Daoy (cell line): ENCODE measurements at places on chromosomes 12 and 14. TPM values are rescaled to one million over a fixed set of nuclear protein-coding genes. Genes with fewer than 3 reads are reported as not detected.
A peak's percentile ranks its signal among the peaks of the same experiment; 100 is the strongest.

DNA sequence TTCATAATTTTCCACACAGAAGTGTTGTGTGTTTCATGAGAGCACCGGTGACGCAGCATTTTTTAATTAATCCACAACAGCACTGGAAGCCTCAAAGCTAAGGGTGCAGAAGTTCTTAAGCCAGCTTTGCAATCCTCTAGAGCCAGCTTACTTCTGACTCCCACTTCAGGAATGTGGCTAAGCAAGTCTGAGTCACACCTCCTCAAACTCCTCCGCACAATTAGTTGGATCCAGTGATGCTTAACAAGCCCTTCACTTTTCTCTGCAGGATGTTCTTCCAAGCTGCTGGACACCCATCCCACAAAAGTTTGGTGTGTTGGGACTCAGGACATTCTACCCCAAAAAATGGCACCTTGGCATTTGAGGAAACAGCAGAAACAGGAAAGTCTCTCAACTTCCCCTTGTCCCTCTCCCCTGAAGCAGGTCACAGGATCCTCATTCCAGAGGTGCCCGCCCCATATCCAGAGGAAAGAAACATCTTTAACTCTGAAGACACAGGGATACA is 210.0 kb downstream of the PPM1H start:
- peak; percentile 97 for DNase-seq

DNA sequence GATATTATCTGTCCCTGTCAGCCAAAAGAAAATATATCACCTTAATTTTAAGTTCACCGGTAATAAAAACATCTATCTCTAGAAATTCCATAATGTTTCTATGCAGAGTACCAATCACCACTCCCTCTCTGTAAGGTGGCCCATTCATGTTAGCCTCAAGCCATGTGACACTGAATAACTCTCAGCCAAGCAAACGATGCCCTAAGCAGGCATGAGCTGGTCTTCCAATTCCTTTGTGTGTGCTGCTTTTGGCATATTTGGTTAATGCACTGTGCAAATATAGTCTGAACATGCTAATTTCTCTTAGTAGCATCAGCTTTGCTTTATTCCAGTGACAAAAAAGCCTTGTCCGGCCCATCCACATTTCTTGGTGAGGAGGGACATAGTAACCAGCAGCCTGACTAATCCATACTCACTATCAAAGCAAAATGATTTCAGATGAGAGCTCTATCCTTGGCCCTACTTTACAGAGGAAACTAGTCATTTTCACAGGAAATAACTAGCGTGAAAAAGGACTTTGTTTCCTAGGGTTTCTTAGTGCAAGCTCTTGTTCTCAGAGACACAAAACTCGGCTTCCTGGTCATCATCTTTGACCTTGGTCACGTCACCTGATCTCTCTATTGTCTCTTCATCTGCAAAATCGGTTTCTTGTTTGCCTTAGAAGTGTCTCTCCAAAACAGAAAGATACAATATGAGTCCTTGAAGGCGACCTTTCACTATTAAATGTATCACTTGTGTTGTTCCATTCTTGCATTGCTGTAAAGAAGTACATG is 59.2 kb upstream of the RTRAF start:
- no peak for DNase-seq

SOAT2 gene
- not detected in 2 replicates for total RNA-seq

DNA sequence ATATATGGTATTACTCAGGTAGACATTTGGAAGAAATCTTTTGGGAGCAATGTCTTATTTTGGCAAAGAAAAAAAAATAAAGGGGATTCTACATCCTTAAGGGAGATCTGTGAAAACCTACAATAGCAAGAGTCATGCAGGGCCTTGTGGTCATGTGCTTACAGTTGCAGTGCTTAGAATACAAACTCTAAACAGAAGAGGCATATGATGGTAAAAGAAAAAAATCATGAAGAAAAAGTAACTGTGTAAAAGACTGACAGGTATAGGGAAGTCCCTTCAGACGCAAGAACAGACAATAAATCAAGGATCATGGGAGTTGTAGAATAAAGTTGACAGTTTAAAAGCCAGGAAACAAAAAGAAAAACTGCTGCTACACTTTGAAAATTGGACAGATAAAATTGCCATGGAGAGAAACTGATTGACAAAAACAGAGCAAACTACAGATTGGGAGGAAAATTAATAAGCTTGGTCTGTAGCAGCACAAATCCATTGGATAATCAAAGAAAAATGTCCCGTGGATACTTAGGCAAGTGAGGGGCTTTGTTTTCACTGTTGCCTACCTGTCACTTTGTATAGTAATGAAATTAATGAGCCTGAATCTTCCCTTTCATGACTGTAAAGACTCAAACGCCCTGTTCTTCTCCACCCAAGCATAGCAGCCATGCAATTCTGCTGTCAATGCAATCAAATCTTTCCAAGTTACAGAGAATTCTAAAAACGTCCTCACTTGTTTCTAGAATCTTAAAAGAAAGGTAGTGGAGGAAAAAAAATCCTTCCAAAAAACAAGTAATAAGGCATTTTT is 402.0 kb downstream of the SYT1 start:
- DNase-seq = no peak

GRCh38 chr12:112932485-112933128 is 5.7 kb upstream of the OAS3 start:
- DNase-seq = no peak

GRCh38 chr14:34275078-34275477 is 187.0 kb downstream of the SPTSSA start:
- no peak for DNase-seq

TAS2R43 gene
- total RNA-seq = 1.6 TPM in 1 of 2 replicates, not detected in the other

DNA sequence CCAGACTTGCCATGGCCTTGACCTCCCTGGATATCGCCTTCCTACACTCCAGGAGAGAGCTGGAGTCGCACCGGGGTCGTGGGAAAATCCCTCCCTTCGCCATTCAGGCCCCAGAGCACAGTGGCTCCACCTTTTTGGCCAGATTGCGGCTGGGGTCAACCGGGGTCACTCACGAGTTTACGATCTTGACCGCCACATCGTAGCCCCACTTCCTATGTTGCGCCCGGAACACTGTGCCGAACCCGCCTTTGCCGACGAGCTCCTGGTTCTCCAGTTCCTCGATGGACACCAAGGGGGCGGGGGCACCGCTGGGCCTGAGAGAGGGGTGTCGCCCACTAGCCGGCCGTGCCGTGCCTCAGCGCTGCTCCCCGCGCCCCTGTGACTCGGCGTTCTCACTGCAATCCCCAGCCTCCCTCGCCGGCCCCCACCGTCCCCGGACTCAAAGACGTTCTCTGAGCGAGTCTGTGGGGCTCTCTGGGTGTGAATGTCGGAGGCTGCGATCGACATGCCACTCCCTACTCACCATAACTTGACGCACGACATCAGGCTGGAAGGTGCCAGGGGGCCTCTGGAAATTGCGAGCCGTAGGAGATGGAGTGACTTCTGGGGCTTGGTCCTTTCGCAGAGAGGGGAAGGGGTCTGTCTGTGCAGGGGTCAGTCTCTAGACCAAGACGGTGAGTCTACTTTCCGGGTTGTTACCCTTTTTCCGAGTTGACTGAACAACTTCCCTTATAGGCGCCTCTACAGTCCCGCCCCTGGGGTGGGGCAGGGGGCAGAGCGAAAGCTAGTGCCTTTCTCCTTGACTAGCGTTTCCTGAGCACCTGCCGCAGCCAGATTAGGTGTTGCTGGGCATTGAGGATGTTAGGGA is at the start of gene RIPK3:
Gene RIPK3 (minus strand): TSS at position 708 of the 868 bp plus-strand sequence. CDS start 165 bp downstream, at position 543.
- DNase-seq = no peak

CLEC2A gene
- total RNA-seq = not detected in 2 replicates

SOX5 gene
- total RNA-seq = 1.0 and 2.0 TPM in 2 replicates
